ENCODE measurements at places on chromosomes 5 and 9. TPM values are rescaled to one million over a fixed set of nuclear protein-coding genes. Genes with fewer than 3 reads are reported as not detected.
A peak's percentile ranks its signal among the peaks of the same experiment; 100 is the strongest.

The SV2C gene
- 0.04 TPM for polyA plus RNA-seq

DNA sequence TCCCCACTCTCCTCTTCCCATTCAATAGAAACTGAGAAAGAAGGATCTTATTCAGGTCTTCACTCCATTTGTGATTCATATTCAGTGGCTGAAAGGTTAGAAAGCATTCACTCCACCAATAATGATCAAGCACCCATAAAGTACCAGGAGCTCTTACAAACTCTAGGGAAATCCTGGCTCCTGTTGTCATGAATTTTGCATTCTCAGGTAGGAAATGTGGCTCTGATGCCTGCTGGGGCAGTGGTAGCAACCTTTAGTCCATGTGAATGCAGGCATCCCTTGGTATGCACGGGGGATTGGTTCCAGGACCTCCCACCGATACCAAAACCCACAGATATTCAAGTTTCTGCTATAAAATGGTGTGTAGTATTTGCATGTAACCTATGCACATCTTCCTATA lies 3.6 kb upstream of the RORB start:
- DNase-seq: no peak

The OR1J2 gene
- not detected for polyA plus RNA-seq

- DNase-seq: no peak
Observed at GRCh38 chr5:54207566-54207965, 102.8 kb downstream of the ARL15 start.

GRCh38 chr9:18666986-18667772 lies 193.2 kb downstream of the ADAMTSL1 start:
- DNase-seq: peak; percentile 5

The IRX1 gene
- 15.9 TPM for polyA plus RNA-seq

DNA sequence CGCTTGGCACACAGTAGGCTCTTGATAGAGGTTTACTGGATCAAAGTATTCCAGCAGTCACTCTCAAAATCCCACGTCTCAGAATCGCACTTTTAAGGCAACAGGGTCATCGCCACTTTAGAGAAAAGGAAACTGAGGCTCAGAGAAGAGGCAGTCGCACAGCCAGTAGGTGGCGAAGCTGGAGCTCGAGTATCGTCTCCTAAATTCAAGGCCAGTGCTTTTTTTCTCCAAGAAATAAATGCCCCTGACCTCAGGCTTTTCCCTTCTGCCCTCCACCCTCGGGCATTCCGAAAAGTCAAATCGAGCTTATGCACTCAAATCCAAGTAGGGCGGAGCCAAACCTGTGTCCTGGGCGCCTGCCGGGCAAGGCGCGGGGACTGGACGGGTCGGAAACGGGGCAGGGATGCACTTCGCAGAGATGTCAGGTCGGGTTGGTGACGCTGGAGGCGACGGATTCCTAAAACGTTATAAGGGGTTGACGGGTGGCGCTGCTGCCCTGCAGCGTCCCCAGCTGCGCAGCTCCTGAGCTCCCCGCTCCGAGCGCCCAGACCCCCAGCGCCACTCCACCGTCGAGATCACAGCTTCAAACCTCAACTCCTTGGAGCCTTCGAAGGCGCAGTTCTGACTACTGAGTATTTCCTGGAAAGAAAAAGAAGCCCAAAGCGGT lies 4.7 kb upstream of the FOXB2 start:
- no peak for DNase-seq

DNA sequence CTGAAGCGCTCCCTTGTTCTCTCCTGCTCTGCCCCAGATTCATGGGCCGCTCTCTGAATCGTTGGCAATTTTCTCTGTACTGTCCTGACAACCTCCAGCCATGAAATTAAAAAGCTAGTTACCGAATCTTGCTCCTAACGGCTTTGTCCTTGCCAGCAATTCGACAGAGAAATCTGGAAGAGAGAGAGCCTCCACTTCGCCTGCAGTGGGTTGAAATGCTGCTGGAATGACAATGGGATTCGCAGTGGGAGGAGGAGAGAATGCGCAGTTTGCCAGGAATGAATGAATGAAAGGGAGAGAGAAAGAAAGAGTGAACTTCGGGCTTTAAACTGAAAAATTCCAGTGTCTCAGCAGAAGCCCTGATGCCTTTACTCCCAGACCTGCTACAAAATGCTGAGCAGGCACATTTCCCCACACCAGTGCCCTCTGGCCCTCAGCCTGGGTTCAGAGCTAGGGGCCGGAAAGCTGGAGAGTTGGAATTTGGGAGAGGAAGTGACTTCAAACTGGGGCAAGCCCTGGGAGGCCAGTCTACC lies 11.5 kb upstream of the BOD1 start:
- no peak for DNase-seq

DNA sequence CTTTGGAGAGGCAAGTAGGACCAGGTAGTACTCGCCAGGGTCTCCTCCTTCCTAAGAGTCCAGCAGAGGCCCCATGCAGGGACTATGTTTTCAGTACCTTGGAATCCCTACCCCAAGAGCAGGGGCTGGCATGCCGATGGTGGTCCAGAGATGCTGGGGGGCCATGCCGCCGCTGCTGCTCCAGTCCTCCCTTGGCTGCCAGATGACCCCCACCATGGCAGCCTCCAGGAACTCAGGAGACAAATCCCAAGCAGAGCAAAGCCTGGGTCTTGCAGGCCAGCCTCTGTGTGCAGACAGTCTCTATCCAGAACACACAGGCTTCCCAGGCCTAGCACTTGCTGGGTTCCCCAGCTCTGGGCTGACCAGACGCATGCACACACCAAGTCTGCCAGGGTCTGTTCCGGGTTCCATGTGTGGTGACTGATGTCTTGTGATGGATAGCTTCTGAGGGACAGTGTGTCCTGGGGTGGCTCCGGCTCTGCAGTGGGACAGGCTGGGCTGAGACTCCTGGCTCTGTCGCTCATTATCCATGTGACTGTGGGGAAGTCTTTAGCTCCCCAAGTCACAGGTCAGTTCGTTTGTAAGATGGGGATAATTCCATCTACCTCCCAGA lies 127.3 kb downstream of the CRB2 start:
- no peak for DNase-seq

The IRX4 gene
- polyA plus RNA-seq: not detected

The ANKDD1B gene
- polyA plus RNA-seq: 0.71 TPM

- DNase-seq: no peak
Observed at GRCh38 chr9:137455359-137455991, 3.7 kb downstream of the NSMF start.

- DNase-seq: no peak
Observed at GRCh38 chr9:76643399-76644117, 120.7 kb upstream of the PCA3 start.

The MARCHF11 gene
- polyA plus RNA-seq: not detected

DNA sequence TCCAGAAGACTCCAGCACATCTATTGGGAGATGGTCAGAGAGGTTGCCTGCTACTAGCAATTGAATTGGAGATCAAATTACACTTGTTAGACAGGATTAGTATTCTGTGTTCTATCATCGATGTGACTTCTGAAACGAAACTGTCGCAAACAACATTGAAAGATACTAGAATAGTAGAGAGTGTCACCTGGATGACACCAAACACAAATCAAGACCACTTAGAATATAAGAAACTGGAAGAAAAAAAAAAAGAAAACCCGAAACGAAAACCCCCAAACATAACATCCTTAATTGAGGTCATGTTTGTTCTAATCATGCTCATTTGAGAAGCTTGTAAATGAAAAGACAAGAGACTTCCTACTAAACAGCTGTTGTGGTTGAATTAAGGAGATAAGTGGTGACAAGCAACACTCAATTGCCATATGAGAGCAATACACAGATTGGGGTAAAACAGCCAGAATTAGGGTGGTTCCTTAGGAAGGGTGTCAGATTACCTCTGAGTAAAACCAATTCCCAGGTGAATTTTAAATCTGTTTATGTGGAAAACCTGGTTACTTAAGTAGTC lies 97.6 kb downstream of the BASP1 start:
- DNase-seq: no peak

DNA sequence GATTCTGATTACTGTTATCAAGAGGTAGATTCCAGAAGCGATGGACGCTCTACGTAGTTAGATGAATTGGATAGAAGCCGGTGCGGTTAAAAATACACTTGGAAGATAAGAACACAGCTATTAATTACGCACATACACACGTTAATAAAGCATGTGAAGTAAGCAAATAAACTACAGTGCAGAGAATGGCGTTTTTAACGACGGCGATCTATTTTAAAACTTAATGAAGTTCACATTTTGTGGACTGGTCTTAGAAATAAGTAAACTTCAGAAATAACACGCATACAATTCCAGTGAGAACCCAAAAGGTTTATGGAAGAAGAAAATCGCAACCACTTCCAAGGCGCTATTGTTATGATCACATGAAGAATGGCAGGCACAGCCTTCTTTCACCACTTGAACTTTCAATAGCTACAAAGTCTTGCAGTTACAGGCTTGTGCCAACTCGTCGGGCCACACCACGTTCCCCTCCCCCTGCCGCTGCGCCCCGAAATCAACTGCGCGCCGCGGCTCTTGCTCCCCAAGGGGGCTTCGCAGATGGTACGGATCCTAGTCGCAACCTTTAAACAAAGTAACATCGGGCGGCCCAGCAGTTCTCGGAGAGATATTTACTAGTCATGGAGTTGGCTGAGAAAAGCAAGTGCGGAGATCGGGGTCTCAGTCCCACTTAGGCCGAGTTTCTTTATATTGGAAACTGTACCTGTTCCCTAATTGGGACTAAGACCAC lies 866 bp upstream of the SEMA6A start:
- DNase-seq: peak; percentile 42

GRCh38 chr9:90523958-90524357 lies 118.7 kb downstream of the DIRAS2 start:
- DNase-seq: no peak

DNA sequence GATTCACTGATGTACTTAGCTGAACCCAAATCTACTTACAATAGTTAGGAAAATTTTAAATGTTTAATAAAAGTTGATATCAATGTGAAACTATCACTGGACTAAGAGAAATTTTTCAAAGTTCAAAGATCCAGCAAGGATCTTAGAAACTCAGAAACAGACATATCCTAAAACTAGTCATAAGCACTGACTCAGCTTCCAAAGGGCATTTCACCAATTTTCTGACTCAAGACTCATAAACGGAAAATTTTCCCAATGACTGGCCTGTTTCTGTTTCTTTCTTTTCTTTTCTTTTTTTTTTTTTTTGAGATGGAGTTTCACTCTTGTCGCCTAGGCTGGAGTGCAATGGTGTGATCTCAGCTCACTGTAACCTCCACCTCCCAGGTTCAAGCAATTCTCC lies 66.6 kb downstream of the CDC14B start:
- peak; percentile 41 for DNase-seq

GRCh38 chr9:2583308-2584013 lies 38.1 kb upstream of the VLDLR start:
- DNase-seq: no peak

- DNase-seq: peak; percentile 88
Observed at GRCh38 chr5:173293817-173294672, 34.2 kb downstream of the STC2 start.

The SLC46A2 gene
- not detected for polyA plus RNA-seq

DNA sequence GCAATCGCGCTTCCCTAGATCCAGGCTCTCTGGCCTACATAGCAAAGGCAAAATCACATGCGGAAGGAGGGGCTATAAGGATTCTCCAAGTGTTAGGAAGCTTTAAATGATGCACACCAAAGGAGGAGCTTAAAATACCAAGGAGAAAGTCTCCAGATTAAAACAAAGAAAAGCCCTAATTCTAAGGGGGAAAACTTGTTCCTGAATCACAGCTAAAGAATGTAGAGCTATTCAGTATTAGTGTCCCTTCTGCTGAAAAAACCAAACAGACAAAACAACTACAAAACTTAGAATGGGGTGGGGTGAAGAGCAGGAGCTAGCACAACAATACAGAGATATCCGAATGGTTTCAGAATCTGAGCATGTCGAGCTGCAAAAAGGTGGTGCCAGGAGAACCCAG lies 213.7 kb downstream of the DCP2 start:
- DNase-seq: no peak

- no peak for DNase-seq
Observed at GRCh38 chr5:72245546-72245945, 74.5 kb downstream of the MRPS27 start.

The CTNND2 gene
- polyA plus RNA-seq: 27.7 TPM

The IL9 gene
- not detected for polyA plus RNA-seq

GRCh38 chr9:126032135-126032534 lies 285.0 kb downstream of the PBX3 start:
- DNase-seq: no peak

DNA sequence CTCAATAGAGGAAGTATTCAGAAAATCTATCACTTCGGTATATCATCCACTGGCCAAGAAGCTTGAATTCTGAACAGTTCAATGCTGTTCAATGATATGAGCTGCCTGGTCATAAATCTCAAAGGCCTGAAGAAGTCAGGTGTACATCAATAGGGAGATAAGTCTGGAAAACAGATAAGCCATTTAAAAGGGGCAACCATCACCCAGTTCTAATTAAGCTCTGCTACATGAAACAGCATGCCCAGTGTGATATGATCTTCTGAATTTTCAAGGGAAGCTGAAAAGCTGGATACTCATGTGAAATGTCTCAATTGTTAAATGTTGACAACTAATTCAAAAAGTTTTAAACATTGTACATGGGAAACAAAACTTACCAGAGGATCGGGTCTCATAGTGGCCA lies 2020.7 kb upstream of the WWC1 start:
- no peak for DNase-seq

- no peak for DNase-seq
Observed at GRCh38 chr5:36530215-36530614, 76.2 kb upstream of the SLC1A3 start.

The TMEM171 gene
- 2.0 TPM for polyA plus RNA-seq

DNA sequence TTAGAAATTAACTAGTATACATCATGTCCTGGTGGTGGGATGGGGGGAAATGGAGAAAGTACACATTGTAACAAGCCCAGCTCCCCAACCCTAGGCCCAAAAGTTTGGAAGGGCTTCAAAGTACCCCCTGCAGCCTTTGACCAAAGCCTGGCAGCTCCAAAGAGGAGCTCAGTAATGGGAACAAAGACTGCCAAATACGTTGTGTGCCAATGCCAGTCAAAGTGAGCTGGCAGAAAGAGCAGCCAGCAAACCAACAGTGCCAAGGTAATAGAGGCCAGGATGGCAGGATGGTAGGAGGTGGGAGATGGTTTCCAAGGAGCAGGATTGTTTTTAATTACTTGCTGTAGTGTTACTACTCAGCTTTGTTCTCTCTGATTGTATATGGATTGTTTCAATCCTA lies 248.3 kb downstream of the COX7C start:
- DNase-seq: no peak

- no peak for DNase-seq
Observed at GRCh38 chr5:142589720-142590119, 96.2 kb downstream of the FGF1 start.

DNA sequence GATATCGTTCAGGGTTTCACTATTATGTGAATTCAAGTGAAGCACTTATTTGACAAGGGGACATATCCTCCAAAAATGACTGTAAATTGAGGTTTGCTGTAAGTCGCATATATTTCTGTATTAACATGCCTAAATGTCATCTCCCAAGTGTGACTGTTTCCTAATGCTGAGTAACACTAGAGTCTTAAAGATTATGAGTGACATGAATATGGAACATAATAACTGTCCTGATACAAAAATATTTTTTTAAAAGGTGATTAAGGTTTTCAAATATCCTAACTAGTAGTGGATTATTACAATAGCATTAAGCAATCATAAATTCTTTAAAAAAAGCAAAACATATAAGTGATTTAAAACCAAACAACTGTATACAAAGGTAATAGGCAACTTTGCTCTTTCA lies 3.6 kb downstream of the NFIB start:
- DNase-seq: no peak

GRCh38 chr9:34862043-34862442 lies 96.0 kb upstream of the PHF24 start:
- no peak for DNase-seq

- peak; percentile 46 for DNase-seq
Observed at GRCh38 chr5:59418808-59419207, 474.7 kb downstream of the PDE4D start.

- DNase-seq: no peak
Observed at GRCh38 chr9:22700171-22700570, 253.5 kb downstream of the DMRTA1 start.

Measured in hepatocyte (in vitro differentiated cells).